ENCODE measurements at places on chromosomes 1 and 21.
A peak's percentile ranks its signal among the peaks of the same experiment; 100 is the strongest.

- DNase-seq = no peak
These were observed 15.7 kb upstream of the ZBTB18 start for GRCh38 chr1:244035358-244035757.

GRCh38 chr1:107843989-107844388, 121.0 kb downstream of the VAV3 start:
- DNase-seq = no peak

DNA sequence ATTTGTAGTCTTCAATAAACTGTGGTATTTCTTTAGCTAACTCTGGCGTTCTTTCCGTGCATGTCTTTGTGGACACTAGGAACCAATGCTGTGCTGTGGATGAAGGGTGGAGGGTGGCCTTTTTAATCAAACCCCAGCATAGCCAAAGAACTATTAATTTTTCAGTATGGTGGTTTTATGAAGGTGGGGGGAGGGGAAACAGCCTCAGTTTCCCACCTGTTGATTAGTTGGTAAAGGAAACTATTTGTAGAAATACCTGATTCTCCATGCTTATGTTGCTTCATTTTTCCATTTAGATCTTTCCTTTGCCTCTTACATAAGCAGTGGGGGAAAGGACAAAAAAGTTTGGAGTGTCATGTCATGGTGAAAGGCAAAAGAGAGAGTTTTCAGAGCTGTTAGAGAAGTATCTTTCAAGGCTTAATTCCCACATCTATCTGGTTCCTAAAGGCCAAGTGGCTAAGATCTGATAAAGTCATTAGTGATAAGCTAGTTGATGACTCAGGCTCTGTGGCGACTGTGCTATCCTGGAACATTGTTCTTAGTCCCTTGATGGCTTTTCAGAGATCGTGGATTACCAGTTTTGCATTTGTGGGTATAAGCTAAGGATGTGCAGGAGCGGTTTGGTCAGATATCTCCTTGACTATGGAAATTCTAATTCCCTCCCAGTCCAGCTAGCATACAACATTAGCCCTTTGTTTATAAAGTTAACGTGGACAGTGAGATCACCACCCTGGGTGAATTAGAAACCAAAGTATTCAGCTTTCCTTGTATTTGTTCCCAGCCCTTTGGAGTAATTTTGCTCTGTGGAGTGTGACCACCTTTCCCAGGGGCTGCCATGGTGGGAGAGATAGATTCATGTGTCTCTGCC, 8.7 kb upstream of the HAX1 start:
- no peak for DNase-seq

GRCh38 chr1:109595531-109595930, 23.9 kb downstream of the GNAT2 start:
- DNase-seq = no peak

DNA sequence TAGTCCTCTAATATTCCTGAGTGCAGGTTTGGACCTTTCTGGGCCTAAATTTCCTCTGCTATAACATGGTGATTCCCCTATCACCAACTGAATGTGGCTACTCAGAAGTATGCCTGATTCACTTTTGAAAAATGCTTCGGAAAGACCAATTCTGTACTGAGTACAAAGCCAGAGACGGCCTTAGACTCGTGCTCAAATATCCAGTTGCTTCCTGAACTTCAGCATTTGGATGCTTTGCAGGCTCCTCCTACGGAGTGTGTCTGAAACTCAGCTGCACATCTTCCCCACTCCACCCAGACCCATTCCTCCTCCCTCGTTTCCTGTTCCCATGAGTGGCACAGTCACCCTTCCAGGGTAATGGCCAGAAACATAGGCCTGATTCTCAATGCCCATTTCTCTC, 98.4 kb upstream of the GADD45A start:
- no peak for DNase-seq

GRCh38 chr1:236214761-236215160, 67.0 kb downstream of the ERO1B start:
- no peak for DNase-seq

DNA sequence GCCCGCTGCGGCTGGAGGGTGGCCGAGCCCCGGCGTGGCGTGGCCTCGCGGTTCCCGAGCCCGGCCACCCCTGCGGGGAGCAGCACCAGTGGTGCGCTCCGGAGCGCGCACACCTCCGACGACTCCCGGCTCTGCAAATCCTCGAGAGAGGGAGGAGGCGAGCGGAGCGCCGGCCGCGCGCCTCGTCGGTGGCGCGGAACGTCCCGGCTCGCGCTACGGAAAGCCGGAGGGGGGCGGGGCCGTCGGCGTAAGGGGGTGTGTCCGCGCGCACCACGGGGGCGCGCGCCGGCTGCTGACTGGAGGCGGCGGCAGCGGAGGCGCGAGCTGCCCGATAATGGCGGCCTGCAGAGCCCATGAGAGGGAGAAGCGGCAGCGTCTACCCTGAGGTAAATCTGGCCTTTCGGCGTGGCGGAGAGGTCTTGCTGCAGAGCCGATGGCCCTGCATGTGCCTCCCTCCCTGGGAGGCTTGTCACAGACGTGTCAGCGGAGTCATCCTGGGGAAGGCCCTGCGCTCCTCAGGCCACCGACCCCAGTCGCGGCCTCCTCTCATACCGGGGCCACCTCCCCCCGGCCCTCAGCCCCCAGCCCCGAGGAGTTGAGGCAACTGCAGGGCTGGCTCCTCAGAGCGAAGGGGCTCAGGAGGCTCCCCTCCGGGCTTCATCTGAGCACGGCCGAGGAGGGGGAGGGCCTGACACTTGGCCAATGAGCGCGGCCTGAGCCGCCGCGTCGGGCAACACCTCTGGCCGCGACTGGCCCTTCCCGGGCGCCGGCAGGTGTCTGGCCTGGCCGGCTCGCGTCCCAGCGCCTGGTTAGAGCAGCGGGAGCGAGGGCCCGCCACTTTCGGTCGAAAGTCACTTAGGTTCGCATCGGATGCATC, at the start of gene PDIK1L:
Gene PDIK1L (plus strand): TSS at position 295 of the 877 bp plus-strand sequence. CDS start 2,485 bp downstream, outside the sequence.
- DNase-seq = peak; percentile 95

DNA sequence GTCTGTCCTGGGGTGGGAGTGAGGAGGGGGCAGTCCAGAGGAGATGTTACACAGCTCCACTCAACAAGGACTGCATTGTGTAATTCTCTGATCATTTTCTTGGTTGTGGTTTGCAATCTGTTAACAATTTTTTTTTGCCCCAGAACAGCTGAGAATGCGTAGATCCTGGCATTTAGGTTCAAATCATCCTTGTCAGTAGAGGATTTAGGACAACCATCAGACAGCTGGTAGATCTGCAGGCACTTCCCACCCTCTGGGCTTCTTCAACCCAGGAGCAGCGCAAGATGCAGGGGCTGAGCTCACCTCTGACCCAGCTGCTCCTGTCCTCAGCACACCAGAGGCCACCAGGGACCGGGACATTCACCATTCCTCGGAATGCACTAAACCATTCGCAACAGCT, 13.5 kb downstream of the BCAR3 start:
- DNase-seq = no peak

DNA sequence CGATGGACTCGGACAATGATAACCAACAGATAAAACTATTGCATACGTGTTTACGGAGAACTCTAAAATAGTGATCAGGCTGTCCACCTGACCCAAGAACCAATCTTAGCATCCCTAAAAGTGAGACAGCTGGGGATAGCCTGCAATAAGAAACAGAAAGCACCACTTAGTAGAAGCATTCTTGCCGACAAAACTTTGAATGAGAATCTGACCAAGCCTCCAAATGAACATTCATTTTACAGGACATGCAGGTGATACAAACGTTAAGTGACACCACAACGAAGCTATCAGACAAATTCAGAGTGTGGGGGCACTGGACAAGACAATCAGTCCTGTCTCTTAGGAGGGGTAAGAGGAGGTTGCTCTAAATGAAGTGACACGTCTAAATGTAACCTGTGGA, 1.2 kb downstream of the PSMG1 start:
- DNase-seq = no peak

DNA sequence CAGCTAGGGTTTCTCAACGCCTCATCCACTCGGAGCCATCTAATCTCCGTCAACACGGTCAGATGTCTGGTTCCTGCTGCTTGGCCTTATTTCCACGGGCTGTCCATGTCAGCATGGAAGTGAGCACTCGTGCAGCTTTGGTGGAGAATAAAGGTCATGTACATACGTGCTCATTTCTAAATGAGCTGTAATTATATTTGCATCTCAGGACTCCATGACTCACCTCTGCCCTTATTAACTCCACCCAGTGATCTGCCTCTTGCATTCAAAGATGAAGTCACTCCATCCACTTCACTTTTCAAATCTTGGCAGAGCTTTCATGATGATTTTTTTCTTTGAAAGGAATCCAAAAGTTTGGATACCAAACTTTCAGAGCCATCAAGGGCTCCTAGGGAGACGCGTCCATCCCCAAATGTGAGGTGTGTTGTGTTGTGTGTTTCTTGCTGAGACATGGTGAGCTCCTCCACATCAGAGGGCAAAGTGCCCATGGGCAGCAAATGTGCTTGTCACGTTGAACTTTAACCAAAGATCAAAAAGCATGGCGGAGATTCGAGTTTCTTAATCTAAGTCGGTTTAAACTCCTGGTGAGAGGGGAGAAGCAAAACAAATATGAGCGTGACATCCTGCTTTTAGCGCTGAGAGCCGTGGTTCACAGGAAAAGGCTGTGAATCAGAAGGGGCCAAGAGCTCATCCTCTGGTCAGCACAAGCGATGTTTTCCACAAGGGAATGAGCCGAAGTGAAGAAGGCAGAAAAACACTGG, 68.6 kb upstream of the ERRFI1 start:
- no peak for DNase-seq

DNA sequence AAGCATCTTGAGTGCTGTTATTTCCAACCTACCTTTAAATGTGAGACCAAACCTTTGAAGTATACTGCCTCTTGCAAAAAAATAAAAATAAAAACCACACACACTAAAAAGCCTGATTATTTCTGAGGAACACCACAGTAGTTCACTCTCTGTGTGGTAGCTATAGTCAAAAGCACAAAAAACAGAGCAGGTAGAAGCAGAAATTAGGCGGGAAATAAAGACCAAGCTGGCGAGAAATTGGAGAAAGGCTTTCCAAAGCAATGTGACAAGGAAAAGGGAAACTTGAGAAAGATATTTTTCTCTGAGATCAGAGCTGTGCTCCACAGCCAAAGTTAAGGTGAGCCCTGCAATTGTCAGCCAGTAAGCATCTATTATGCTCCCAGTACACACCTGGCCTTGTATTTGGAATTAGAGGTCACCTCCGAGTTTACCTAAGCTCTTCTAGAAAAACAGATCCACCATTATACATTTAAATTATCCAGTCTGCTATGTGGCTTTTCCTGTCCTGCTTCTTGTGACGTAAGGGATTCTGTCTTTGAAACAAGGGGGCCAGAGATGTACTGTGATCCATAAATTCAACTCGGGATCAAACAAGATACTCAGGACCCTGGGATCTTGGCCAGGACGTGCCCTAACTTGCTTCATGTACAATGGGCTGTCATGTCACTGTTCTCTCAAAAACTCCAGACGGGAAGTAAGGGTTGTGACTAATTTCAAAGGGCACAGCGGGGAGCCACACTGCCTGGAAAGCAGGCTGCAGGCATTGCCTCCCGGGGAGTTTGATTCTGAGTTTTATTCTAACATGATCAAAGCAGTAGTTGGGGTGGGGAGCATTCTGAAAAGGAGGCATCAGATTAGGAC, 39.8 kb upstream of the RAB4A start:
- no peak for DNase-seq

DNA sequence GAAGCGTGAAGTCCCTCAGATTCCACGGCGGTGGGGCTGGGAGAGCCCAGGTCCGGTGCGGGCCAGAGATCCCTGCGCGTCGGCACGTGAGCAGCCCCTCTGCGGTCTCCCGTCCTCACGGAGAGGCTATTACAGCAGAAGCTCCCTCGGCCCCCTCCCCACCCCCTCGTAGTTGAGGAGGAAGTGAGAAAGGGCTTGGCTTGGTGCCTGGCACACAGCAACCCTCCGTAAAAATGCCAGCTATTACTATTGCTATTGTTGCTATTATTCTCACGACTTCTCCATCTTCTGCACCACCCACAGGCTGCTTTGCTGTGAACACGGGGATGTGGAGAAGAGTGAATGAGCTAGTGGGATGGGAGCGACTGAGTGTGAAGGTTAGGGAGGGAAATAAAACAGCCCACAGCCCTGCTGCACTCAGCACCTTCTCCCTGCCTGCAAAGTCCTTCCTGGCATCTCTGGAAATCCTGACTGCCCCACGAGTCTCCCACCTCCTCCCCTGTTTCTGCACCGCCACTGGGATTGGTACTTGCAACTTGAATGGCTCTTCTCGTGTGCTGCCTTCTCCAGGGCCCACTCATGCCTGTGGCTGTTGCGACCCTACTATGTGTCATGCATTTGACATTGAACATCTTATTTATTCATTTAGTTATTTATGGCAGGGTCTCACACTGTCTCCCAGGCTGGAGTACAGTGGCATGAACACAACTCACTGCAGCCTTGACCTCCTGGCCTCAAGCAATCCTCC, 26.6 kb downstream of the ZBTB18 start:
- DNase-seq = no peak

DNA sequence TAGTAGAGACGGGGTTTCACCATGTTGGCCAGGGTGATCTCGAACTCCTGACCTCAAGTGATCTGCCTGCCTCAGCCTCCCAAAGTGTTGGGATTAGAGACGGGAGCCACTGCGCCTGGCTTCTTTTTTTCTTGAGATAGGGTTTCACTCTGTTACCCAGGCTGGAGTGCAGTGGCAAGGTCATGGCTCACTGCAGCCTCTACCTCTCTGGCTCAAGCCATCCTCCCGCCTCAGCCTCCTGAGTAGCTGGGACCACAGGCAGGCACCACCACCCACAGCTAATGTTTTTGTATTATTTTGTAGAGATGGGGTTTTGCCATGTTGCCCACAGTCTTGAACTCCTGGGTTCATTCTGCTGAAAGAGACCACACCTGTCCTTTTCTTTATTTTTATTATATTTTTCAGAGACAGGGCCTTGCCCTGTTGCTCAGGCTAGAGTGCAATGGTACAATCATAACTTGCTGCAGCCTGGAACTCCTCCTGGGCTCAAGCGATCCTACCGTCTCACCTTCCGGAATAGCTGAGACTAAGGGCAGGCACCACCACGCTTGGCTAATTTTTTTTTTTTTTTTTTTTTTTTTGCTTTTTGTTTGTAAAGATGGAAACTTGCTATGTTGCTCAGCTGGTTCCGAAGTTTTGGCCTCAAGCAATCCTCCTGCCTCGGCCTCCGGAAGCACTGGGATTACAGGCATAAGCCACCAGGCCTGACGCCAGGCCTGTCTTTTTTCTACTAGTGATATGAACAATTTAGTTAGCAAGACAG, 3.1 kb downstream of the LMNA start:
- no peak for DNase-seq

GRCh38 chr1:224641030-224641429, 24.9 kb downstream of the CNIH3 start:
- no peak for DNase-seq

- no peak for DNase-seq
These were observed 463.5 kb downstream of the SMYD3 start for GRCh38 chr1:246043556-246043955.

- no peak for DNase-seq
These were observed 32.9 kb downstream of the HSF2BP start for GRCh38 chr21:43626390-43626789.

Measured in activated CD4-positive, alpha-beta memory T cell treated with anti-CD3 and anti-CD28 coated beads, Interleukin-2, amount 10 ng/mL, durations not matched to agents 7 days and 5 days (primary cell).